ENCODE measurements at places on chromosomes 6 and 20. TPM values are rescaled to one million over a fixed set of nuclear protein-coding genes. Genes with fewer than 3 reads are reported as not detected.

- DNase-seq = no peak
Measured at GRCh38 chr6:131861381-131861780, 53.6 kb downstream of the ENPP1 start.

Gene SLX4IP
- total RNA-seq = 11.1 TPM

GRCh38 chr6:827431-827830, 134.5 kb upstream of the EXOC2 start:
- DNase-seq = no peak

- peak; percentile 81 for DNase-seq
Measured at GRCh38 chr6:146700078-146700686, 101.4 kb downstream of the ADGB start.

Gene WFDC12
- total RNA-seq = not detected

- DNase-seq = no peak
Measured at GRCh38 chr20:48102931-48103660, 317.8 kb upstream of the SULF2 start.

Gene HDGFL1
- not detected for total RNA-seq

Gene OVOL2
- 16.2 TPM for total RNA-seq

Gene ADGB
- not detected for total RNA-seq

DNA sequence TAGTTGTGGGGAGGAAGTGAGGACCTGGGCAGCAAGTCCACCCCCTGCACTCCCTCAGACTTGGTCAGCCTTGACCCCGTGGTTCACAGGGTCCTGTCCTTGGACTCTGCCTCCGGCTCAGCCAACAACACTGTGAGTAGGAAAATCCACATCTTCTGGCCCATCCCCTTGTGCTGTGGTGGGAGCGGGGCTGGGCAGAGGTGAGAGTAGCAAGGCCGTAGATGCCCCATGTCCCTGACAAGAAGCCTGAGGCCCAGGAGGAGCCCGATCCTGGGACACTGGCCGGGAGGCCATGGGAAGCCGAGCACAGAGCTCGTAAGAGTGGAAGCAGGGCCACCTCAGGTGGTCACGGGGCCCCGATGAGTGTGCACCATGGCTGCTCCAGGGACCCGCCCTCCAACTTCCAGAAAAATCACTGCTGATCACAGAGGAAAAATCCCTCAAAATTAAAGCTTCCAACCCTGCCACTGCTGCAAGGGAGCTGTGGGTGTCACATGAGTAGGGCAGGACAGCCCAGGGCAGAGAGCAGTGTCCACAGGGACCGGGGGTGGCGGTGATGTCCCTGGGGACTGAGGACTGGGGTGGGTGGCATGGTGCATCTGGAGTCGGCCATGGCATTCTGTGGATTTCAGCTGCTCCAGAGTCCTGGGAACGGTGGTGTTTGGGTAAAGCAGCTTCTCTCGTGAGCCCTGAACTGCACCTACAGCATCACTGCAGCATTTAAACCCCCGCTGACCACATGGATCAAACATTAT, 189.4 kb downstream of the DLL1 start:
- DNase-seq = peak; percentile 29

Gene CCR6
- not detected for total RNA-seq

DNA sequence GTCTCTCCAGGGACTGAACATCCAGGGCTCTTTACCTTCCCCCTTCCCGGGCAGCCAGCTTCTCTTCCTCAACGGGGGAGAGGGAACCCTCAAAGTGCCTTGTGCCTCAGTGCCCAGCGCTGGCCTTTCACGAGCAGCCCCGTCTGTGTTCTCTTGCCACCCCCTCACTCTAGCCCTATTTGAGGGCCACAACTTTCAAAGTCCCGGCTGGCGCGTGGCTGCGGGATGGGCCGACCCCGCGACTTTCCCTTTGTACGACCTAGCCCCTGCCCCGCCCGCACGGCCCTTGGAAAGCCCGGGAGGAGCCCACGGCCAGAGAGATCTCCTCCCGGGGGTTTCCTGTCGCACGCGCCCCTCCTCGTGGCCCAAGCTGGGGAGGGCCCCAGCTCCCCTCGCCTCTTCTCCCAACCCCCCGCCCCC, 559 bp downstream of the SCRT2 start:
- no peak for DNase-seq

DNA sequence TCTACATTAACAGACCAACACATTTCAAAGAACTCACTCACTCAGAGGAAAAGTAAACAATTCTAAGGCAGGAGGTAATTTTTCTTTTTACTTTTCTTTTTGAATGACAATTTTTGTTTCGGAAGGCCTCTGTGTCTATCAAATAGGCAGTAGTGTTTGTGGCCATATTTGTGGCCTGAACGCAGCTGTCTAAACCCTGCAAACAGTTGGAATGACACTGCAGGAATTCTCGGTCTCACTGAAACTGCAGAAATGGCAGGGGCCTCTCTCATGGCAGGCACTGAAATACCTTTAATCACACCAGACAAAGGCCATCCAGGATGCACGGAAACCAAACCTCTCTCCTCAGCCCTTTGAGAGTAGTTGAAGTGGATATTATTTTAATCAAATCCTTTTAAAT, 30.4 kb downstream of the FYN start:
- DNase-seq = no peak

DNA sequence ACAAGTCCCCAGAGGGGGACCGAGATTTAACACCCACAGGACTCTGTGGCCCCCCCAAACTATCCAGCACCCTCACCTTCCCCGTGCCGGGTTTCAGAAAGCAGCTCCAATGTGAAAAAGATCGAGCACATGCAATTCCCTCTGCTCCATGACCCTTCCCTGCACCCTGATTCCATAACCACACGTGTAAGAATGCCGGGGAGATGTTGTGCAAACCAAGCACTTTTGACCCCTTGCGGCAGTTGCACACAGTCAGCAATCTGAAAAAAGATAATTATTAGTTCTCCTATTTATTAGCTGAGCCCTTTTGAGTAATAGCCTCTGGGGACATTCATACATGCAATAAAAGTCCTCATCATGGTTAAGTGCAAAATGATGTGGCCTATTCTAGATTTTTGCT, 13.0 kb downstream of the FOXQ1 start:
- no peak for DNase-seq

DNA sequence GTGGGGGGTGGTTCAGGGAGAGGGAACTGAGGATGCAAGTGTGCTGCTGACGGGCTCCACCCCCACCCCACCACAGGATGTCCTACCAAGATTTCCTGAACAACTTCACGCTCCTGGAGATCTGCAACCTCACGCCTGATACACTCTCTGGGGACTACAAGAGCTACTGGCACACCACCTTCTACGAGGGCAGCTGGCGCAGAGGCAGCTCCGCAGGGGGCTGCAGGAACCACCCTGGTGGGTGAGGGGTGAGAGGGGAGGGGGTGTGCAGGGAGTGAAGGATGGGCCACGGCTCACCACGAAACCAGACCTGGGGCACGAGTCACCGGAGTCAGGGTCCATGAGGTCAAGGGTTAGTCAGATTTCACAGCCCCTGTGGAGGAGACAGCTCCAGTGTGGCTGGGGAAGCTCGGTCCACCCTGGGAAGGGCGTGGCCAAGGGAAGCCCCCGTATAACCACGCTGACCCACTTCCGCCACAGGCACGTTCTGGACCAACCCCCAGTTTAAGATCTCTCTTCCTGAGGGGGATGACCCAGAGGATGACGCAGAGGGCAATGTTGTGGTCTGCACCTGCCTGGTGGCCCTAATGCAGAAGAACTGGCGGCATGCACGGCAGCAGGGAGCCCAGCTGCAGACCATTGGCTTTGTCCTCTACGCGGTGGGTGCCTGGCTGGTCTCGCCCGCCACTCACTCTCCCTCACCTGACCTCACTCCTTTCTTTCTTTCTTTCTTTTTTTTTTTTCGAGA, 18.3 kb downstream of the CAPN11 start:
- no peak for DNase-seq

Gene MEI4
- total RNA-seq = 0.47 TPM

Gene DEF6
- total RNA-seq = 28.0 TPM

Gene LAMA4
- 54.7 TPM for total RNA-seq

GRCh38 chr6:157089258-157089657, 234.1 kb downstream of the TMEM242 start:
- DNase-seq = no peak

Gene COL9A3
- total RNA-seq = 5.1 TPM

Gene HCRTR2
- total RNA-seq = not detected

Gene C20orf141
- total RNA-seq = not detected

GRCh38 chr20:1720845-1721475, 63.4 kb upstream of the SIRPG start:
- no peak for DNase-seq

GRCh38 chr6:131858765-131859415, 51.1 kb downstream of the ENPP1 start:
- DNase-seq = no peak

Measured in ureter (tissue), 1 donor.